ENCODE measurements at places on chromosomes 11 and 22. TPM values are rescaled to one million over a fixed set of nuclear protein-coding genes. Genes with fewer than 3 reads are reported as not detected.

Gene MAPK8IP1
- 7.8 TPM for total RNA-seq

Gene TRPM5
- not detected for total RNA-seq

DNA sequence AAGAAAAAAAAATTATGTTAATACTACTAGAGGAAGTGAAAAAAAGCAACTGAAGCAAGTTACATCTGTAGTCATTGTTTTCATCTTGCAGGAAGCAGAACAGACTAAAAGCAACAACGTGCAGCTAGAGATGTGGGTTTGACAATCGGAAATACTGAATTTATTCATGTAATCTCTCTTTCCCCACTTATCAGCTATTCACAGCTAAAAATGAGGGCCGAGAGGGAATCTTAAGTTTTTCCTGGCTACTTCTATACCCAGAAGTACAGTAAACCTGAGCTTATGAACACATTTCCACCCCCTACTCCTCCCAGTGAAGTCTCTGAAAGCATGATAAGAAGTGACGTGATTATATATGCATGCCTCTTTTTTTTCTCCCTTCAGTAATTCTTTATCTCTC, 116.5 kb downstream of the SPON1 start:
- DNase-seq: no peak
- no peaks in the 10 kb centered on the region for H3K36me3 ChIP-seq
- H3K27ac ChIP-seq: no peak overlapping the region
- H3K27me3 ChIP-seq: no peaks in the 10 kb centered on the region

DNA sequence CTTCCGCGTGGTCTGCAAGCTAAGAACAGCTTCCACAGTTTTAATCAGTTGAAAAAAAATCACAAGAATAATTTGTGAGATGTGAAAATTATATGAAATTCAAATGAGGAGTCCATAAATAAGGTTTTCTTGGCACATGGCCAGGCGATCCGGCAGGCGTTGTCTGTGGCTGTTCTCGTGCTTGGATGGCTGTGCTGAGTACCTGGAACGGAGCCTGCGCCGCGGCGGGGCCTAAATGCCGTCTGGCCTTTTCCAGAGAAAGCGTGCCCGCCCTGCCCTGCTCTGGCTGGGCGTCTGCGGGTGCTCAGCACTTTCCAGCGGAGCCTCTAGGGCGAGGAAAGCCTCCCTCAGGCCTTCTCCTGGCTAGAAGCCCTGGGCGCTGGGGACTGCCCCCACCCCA, 41.8 kb downstream of the OSBPL5 start:
- H3K36me3 ChIP-seq: no peaks in the 10 kb centered on the region
- no peaks in the 10 kb centered on the region for H3K27me3 ChIP-seq
- peak; percentile 90 for DNase-seq
- H3K4me1 ChIP-seq: no peaks in the 10 kb centered on the region
- H3K27ac ChIP-seq: peak overlapping the region; percentile 73
